Left colon (tissue), 2 donors: ENCODE measurements at places on chromosomes 4 and X. TPM values are rescaled to one million over a fixed set of nuclear protein-coding genes. Genes with fewer than 3 reads are reported as not detected.

Gene XG
- total RNA-seq, result not detected

Gene CLOCK
- 21.9 TPM for total RNA-seq

Gene MTMR8
- 9.0 TPM for total RNA-seq

Gene HS3ST1
- total RNA-seq, result 2.7 TPM

Gene CFAP97
- total RNA-seq, result 13.9 TPM

Gene CLGN
- total RNA-seq, result 0.37 TPM

Gene GPR34
- 7.2 TPM for total RNA-seq

Gene MAGEC3
- total RNA-seq, result not detected

Gene PRRG3
- total RNA-seq, result 2.1 TPM

Gene KIF4A
- 2.2 TPM for total RNA-seq

Gene CT45A9
- not detected for total RNA-seq

DNA sequence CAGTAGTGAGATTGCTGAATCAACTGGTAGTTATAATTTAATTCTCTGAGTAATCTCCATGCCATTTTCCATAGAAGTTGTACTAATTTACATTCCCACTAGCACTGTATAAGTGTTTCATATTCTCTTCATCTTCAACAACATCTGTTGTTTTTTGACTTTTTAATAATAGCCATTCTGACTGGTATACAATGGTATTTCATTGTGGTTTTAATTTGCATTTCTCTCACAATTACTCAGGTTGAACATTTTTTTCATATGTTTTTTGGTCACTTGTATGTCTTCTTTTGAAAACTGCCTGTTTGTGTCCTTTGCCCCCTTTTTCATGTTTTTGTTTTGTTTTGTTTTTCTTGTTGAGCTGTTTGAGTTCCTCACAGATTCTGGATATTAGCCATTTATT is 880.2 kb downstream of the RAPGEF2 start:
- DNase-seq, result no peak

GRCh38 chr4:119510395-119511149 is 118.0 kb downstream of the PDE5A start:
- DNase-seq, result no peak

GRCh38 chrX:19543951-19544381 is 28.7 kb upstream of the MAP3K15 start:
- DNase-seq, result no peak

- DNase-seq, result no peak
Observed at GRCh38 chr4:187232196-187232595, 508.5 kb upstream of the FAT1 start.

DNA sequence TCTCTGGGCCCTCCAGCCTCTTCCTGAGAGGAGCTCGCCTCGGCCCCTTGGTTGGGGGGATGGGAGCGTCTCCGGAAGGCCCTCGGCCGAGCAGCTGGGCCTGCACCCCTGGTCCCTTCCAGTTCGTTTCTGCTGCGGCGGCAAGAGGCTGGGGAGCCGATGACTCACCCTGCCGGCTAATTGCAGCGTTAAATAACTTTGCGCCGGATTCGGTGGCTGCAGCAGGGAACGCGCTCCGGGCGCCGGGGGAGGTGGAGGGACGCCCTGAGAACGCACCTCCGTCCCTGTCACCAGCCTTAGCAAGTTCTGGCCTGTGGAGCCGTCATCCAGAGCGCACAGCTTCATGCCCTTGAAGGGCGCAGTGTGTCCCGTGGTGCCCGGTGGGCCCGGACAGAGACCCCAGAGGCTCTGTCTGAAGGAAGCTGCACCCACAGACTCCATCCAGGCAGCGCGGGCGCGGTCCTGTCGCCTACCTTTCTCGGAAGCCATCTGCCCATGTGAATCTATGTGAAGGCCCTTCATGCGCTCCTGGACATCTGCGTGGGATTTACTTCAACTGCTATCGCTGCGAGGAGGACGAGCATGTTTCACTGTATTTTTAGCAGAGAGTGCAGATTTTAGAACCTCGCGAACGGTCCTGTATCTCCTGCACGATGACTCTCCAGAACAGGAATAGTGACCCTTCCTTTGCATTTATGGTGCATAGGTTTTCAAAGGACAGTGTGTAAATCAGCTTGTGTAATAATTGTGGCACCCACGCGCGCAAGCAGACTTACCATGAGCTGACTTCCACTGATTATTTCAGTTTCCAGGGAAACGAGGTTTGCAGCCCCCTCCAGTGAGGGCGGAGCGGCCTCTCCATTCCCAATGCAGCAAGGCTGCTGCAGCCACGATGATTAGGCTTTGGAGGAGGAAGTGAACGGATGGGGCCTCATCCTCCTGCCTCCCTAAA is 1.7 kb upstream of the TMEM271 start:
- no peak for DNase-seq

DNA sequence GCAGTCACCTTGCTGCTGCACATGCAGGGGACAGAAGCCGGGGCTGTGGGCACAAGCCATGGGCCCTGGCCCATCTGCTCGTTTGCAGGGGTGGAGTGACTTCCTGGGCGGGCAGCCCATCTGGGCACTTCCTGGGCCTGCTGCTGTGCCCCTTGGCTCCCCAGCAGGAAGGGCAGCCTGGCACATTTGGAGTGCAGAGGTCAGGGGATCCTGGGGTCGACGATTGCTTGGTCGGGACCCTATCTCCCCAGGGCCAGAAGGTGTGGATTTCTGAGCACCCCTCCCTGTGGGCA is 10.9 kb upstream of the MXD4 start:
- no peak for DNase-seq

GRCh38 chrX:23900220-23900797 is 7.4 kb downstream of the APOO start:
- no peak for DNase-seq

DNA sequence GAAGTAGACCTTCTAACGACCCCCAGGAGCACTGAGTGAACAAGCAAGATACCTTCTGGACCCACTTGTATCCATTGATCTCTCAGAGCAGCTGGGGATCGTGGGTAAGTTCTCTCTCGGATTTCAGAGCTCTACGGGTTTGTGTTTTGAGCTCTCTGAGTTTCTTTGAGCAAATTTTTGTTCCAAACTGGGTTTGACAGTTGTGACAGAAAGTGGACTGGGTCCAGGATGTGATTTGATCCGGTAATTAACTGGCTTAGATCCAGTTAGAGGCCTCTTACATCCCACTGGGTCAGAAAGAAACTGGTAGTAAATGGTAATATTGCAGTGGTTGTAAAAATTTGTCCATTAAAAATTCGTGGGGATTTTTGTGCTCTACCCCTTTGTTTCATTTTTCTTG is 459.2 kb downstream of the INPP4B start:
- DNase-seq, result no peak

GRCh38 chr4:24256066-24256465 is 328.3 kb downstream of the DHX15 start:
- DNase-seq, result no peak

DNA sequence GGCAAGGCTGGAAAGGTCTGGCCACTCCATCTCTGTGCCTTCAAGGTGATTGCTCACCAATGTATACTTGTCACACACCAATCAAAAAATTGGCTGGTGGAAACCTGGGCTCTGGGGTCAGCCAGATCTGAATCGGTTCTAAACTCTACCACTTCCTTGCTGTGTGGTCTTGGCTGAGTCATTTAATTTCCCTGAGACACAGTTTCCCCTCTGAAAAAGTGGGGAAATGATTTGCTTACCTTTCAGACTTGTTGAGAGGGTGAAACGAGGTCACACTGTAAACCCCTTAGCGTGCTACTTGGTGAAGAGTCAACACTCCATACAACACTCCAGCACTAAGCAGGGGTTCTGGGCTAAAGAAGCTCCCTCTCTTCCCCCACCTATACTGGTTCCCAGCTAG is 252.3 kb upstream of the ZIC3 start:
- no peak for DNase-seq

GRCh38 chr4:86291180-86291579 is 68.7 kb downstream of the MAPK10 start:
- no peak for DNase-seq

GRCh38 chrX:11143931-11144678 is 33.0 kb downstream of the HCCS start:
- peak; percentile 45 for DNase-seq

- DNase-seq, result no peak
Observed at GRCh38 chrX:37472836-37473235, 98.6 kb upstream of the LANCL3 start.

DNA sequence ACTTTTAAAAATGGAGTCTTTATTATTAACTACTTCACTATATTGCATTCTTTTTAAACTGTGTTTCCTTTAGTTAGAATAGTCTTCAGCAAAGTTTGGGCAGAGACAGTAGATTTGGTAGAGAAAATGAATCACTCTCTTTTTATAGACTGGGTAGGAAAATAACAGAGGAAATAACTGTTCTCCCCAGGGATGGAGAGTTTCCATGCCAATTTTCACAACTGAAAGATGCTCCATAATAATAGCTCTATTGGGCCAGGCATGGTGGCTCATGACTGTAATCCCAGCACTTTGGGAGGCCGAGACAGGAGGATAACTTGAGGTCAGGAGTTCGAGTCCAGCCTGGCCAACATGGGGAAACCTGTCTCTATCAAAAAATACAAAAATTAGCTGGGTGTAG is 13.1 kb downstream of the HSD17B13 start:
- no peak for DNase-seq

DNA sequence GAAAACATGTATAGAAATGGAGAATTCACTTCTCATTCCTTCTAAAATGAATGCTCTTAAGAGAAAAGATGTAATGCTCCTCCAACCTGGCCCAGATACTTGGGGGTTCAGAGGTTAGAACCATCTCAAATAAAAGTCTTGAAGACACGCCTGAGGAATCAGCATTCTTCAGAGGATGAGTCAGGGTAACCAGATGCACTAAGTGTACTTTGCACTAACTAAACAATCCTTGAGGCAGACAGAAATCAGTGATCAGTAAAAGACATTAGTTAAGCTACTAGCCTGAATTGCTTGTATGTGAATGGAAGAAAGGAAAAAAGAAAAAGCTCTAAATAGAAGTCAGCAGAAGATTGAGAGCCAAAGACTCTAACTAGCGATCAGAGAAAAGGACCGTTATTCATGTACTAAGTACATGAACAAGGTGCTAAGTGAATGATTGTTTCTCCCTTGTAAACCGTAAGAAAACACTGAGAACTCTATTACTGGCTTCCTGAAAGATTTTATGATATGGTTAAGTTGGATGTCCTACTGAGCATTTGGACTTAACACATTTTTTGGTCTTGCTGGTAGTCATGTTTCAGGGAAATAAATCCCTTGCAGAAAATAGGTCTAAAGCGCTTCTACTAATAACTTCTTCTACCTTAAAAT is 738.3 kb downstream of the STPG2 start:
- DNase-seq, result no peak

DNA sequence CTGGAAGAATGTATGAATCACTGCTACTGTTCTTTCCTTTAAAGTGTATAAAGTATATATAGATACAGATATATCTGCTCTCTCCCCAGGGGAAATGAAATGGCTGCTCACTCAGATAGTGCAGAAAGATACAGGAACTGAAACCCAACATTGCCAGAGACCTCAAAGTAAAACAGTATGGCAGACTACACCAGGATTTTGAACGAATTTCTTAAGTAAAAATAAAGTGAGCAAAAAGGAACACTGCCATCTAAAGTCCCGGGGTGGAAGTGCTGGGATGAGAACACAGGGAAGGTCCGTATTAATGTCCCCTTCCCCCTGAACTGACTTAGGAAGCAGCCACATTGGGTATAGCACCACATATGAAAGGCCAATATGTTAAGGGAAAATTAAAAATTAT is 93.4 kb downstream of the TMA16 start:
- DNase-seq, result no peak

DNA sequence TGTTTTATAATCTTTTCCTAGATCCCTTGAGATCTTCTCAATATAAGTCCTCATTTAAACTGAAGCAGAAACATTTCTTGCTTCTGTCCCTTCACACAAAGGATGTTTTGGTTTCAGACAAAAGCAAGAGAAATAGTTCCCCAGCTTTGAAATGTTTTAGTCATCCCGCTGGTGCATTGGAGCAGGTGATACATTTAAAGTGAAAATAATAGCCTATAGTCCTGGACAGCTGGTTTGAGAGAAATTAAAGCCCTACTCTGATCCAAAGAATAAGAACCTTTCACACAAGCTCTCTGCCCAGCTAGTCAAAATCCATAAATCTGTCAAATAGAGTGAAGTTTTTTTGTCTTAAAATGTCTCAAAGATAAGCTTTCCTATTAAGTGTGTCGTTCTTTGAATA is 79.4 kb downstream of the LUZP4 start:
- DNase-seq, result no peak

DNA sequence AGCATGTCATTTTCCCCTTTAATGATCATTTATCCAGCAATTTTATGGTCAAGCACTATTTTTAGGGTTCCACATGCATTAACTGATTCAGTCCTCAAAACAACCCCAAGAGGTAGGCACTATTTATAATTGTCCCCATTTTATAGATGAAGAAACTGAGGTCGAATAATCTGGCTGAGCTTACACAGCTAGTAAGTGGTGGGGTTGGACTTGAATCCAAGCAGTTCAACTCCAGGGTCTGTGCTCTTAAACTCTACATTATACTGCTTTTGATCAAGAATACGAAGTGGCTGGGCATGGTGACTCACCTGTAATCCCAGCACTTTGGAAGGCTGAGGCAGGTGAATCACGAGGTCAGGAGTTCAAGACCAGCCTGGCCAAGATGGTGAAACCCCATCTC is 3.2 kb upstream of the CHRNA9 start:
- no peak for DNase-seq

DNA sequence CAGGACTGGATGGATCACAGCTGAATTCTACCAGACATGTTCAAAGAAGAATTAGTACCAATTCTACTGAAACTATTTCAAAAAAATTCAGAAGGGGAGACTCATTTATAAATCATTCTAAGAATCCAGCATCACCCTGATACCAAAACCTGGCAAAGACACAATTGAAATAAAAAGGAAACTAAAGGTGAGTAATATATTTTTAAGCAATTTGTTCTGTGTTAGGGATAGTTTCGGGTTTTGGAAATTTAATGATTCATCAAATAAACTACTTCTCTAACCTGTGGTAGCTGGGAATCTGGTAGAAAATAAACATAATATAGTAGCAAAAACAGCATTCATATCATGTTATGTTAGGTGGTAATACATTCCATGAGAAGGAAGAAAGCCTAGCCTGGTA is 662.2 kb upstream of the BOD1L1 start:
- DNase-seq, result no peak

DNA sequence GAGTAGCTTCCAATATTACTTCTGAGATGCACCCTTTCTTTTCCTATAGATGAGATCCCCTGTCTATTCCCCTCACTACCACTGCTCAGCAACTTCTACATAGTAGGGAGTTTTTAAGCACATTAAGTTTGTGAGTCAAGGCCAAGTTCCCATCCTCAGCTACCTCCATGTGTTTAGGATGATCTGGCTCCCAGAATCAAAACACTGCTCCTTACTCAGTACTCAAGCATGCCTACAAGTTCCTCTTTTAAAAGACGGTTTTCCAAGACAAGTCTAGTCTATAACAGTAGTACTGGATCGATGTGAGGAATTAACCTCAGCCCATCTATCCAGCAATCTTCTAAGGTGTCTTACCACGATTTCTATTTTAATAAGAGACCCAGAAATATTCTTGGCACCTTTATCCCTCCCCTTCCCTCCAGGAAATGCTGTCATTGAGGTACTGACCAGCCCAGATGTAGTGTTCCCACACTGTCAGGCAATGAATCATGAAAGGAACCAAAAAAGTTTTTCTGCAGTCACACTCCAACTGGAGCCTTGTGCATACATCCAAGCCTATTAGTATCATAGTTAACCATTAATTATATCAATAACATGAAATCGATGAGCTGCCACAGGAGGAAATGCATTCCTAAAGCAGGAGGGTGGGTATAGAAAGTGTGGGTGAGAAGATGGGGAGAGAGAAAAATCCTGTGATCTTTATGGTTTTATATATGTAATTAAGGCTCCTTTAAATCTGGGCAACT is 29.6 kb downstream of the AREG start:
- no peak for DNase-seq

GRCh38 chr4:162422312-162422711 is 258.5 kb upstream of the FSTL5 start:
- DNase-seq, result no peak

GRCh38 chrX:133513123-133513522 is 97.8 kb upstream of the GPC4 start:
- DNase-seq, result no peak
